GM12892 (cell line): ENCODE measurements at places on chromosomes 1 and 21.

GRCh38 chr1:25698252-25698651, 81.7 kb downstream of the MAN1C1 start:
- DNase-seq = no peak

DNA sequence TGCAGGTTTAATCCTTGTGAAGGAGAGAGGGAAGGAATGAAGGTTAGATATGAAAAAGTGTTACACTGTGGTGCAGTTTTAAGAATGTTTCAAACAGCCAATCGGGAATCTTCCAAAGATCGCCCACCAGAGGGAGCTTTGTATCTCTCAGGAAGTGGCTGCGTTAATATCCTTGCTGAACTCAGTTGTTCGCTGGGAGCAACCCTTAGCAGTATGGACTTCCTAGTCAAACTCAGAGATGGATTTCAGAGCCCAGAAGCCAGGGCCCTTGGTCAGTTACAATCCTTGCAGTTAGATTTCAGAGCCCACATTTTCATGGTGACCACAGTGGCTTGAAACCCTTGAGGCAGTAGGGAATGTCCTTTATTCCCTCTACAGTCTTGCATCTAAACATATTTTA, 136.2 kb downstream of the NTNG1 start:
- DNase-seq = no peak

- DNase-seq = no peak
Measured at GRCh38 chr1:198135366-198135765, 21.4 kb upstream of the NEK7 start.

GRCh38 chr1:200887772-200888348, 6.8 kb upstream of the INAVA start:
- no peak for DNase-seq

DNA sequence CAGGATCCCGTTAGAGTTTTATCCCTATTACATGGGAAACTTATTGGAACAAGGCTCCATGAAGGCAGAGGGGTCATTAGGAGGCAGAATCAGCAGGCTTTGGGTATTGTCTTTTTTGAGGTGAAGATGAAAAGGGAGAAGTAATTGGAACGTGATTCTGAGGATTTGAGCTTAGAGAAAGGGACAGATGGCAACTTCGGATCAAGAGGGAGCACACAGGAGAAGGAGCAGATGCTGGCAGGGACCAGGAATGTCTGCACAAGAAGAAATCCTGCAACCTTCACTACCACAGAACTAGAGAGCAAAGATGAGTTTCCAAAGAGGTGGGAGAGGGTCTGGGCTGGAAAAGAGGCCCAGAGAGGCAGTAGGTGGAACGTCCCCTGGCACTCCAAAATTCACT, 202.8 kb downstream of the RRAGC start:
- no peak for DNase-seq

DNA sequence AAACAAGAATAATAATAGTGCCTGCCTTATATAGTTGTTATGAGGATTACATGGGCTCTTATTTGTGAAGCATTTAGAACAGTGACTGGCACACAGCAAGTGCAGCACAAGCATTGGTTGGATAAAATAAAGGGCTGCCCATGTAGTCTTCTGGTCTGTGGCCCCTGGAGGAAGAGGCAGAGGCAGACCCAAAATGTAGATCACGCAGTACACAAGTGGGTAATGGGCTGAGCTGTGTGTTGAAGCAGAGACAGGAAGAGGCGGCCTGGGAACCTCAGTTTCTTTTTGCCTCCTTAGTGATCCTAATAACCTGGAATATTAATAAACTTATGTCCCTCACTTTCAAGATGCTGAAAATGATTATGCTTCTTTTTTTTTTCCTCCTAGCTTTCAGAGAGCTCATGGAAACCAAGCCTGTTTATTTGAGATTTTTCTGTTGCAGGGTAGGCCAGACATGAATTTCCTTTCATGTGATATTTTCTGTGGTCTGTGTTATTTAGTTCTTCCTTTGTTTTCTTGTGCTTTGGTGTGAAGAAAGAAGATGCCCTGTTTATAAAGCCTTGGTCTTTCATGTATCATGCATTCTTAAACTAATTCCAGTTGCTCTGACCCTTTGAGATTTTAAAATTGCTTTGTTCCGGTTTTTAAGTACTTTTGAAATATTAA, 42.5 kb downstream of the LRRC8D start:
- no peak for DNase-seq

DNA sequence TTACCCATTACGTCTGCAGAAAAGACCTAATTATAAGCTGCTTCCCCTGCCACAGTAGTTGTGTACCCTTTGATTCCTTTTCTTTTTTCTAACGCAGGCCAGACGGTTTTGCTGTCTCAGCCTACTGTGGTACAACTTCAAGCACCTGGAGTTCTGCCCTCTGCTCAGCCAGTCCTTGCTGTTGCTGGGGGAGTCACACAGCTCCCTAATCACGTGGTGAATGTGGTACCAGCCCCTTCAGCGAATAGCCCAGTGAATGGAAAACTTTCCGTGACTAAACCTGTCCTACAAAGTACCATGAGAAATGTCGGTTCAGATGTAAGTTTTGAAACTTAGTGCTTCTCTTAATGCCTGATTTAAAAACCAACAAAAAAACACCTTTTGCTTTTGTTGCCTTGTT, 35.8 kb downstream of the ATF6 start:
- no peak for DNase-seq

DNA sequence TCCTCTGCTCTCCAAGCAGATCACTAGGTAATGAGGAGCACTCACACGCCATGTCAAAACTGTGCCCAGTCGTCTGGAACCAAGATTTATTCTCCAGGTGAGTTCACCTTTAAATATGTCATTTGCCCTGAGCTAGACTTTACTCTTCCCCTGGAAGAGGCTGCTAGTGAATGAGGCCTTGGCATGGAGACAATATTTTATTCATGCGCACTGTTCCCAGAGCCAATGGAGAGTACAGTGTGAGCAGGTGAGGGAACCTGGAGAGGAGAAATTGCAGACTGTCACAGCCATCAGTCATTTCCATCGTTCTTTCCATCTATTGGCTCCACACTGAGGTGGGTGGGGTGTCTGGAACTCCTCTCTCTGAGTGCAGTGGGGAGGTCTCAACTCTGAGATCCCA, 333.6 kb downstream of the KCNH1 start:
- no peak for DNase-seq

DNA sequence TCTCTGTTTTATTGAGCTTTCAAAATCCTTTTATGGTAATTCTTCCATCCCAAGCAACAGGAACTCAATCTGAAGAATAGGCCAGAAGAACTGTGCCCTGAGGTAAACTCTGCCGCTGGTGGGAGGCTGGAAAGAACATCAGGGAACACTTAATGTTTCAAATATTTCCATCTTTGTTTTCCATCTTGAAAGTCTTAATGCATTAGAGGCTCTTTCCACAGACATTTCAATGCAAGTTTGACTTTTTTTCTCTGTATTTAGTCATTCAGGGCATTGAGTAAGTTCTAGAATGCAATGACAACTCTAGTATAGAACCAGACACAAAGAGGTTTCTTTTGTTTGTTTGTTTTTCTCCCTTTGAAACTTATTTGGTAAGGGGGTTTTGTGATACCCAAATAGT, 61.5 kb downstream of the KIAA0040 start:
- no peak for DNase-seq

DNA sequence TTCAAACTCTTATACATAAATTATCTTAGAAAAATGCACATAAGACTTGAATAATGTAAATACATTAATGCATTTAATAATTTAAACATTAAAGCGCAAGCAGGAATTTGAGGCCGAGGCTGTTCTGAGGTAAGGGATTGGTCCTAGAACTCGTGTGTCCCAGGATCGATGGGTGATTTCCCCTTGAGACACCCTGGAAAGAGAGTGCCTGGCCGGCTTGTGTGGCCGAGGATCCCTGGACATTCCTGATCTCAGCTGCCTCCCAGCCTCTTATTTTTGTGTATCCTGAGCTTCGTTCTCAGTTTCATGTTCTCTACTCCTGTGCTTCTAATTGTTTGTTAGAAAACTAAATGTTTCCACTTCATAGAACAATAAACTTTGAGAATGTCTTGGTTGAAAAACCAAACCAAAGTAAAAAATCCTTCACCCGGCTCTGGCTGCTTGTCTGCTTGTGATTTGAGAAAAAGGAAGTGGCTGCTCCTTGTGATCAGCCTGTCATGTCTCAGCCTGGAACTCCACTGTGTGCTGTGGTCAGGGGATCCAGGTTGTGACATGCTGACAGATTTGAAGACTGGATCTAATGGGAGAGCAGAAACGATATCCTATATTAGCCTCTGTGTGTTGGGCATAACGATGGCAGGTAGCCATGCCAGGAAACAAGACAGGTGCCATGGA, 40.7 kb downstream of the PEX14 start:
- DNase-seq = no peak

GRCh38 chr1:56284928-56285327, 294.4 kb downstream of the PLPP3 start:
- no peak for DNase-seq

DNA sequence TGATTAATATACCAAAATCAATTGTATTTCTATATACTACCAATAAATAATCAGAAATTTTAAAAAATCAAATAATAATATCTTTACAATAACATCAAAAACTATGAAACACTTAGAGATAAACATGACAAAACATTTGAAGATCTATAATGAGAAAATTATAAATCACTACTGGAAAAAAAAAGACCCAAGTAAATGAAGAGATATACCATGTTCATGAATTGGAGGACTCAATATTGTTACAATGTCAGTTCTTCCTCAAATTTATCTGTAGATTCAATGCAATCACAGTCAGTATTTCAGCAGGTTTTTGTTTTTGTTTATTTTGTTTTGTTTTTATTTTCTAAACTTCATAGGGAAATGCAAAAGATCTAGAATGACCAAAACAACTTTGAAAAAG, 4.2 kb upstream of the ITPKB start:
- no peak for DNase-seq

- DNase-seq = no peak
Measured at GRCh38 chr1:173163222-173163621, 43.9 kb downstream of the TNFSF4 start.

DNA sequence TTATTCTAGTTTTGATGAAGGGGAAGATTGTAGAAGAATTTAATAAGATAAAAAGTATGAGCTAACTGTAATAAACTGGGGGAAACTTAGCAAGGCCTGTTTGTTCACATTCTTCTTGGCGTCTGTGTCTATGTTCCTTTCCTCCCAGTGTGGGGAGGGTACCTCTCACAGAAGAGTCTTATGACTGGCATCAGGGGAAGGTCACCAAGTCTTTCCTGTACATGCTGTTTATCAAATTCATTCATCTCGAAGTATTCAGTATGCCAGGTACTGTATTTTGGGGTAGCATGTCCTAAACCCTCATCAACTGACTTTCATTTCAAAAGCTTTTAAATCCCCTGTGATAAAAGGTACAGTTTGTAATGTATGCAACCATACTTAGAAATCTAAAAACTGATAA, 78.4 kb downstream of the HS2ST1 start:
- no peak for DNase-seq

- DNase-seq = no peak
Measured at GRCh38 chr1:230091473-230092231, 24.6 kb downstream of the GALNT2 start.

GRCh38 chr21:45179568-45180245, 105.3 kb downstream of the ADARB1 start:
- DNase-seq = no peak
